ENCODE measurements at places on chromosomes 5 and 9. TPM values are rescaled to one million over a fixed set of nuclear protein-coding genes. Genes with fewer than 3 reads are reported as not detected.

DNA sequence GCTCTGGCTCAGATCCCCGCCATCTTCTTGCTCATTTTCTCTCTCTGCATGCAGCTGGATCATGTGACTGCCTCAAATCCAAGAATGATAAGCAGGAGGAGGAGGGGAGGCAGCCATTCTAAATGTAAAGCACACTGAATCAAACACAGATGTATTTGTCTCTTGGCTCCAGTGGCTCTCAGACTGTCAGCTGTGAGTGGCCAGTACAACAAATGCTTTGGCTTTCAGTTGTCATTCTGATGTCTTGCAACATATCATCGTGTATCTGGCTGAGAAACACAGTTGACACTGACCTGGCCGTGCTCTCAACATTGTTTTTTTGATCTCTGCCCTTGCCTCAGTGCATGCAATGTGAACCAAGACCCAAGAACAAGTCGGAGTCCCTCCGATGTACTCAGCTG is 233.1 kb downstream of the ADAMTSL1 start:
- DNase-seq = no peak

DNA sequence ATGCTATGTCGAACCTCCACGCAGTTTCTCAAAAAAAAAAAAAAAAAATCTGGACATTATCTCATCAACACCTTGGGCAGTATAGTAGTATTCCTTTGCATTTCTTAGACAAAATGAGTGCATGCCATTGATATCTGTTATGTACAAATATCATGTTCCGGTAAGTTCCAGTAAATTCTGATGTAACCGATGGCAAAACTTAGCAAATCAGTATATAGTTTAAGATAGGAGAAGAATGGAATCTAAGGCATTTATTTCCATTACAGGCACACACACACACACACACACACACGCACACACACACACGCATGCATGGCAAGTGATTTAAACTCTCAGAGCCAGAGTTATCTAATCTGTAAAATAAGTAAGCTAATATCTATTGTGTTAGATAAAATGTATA is 356.5 kb upstream of the TUSC1 start:
- no peak for DNase-seq

DNA sequence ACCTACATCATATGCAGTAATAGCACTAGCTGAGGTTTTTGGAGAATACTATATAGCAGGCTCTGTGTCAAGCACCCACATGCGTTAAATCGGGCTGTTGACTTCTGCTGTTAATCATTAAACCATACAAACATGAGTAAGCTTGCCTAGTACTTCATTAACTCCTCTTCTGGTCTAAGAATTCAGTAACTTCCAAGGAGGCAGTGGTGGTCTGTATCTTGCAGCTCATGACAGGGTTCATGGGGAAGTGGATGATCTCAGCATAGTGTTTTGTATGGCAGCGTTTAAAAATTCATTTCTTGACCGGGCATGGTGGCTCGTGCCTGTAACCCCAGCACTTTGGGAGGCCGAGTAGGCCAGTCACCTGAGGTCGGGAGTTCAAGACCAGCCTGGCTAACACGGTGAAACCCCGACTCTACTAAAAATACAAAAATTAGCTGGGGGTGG is at the start of gene HAVCR1:
HAVCR1 (minus strand) TSS at position 24 of the 447 bp plus-strand sequence. CDS start 1,173 bp downstream, outside the sequence.
- no peak for DNase-seq

DNA sequence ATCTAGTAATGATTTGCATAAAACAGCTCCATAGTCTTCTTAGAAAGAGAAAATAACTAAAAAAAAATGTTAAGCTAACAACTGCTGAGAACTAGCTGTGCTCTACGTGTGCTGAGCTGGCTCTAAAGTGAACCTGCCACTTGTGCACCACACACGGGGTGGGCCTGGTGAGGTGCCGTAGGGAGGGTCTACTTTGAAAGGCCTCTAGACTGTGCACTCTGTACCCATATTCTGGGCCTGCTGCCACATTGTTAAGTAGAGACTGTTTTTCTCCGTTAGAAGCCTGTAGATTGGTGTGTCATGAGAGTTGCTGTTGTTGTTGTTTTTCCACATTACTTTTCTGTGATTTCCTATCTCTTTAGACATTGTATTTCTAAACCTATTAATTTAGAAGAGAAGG is 93.9 kb downstream of the CD180 start:
- no peak for DNase-seq

GRCh38 chr9:35691757-35692301 is 2.1 kb upstream of the TPM2 start:
- DNase-seq = no peak

DNA sequence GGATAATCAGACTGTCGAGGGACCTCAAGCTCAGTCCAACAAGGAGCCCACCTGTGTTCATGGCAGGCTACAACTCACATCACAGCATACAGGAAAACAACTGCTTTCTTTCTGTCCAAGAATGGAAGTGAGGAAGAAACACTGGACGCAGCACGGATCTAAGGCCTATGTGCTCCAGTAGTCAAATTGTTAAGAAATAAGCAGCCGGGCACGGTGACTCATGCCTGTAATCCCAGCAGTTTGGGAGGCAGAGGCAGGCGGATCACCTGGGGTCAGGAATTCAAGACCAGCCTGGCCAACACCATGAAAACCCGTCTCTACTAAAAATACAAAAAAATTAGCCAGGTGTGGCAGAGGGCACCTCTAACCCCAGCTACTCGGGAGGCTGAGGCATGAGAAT is 427.8 kb downstream of the BNC2 start:
- no peak for DNase-seq

- no peak for DNase-seq
Observed at GRCh38 chr5:137616046-137616445, 116.9 kb upstream of the SPOCK1 start.

GRCh38 chr5:159449925-159450324 is 119.6 kb upstream of the IL12B start:
- no peak for DNase-seq

- DNase-seq = no peak
Observed at GRCh38 chr9:78000221-78000620, 31.4 kb downstream of the GNAQ start.

DNA sequence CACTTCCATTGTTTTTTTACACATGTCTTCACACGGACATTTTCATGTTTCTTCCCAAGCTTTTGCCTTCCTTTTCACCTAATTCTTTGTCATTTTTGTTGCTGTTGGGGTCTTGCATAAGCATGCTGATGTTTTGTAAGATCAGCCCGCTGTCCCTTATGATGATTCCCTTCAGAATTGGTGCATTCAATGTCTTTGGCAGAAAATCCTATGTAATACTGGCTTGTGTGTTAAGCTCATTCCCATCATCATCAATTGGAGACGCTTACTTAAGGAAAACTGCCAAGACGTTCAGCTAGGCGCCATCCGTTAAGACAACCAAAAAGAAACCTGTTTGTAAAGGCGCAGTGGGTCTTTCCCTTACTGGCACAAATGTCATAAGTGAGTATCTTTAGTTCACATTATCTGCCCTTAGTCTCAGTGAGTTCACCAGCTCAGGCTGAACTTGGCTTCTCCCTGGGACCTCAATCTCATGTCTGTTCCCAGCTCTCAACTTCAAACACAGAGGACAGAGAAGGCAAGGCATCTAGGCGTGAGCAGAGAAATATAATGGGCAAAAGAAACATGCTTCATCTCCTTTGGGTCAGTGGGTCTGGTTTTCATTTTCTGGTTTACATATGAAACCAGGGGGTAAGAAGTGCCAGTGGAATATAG is 97.9 kb downstream of the EFNA5 start:
- DNase-seq = no peak

- no peak for DNase-seq
Observed at GRCh38 chr5:16679863-16680262, 63.1 kb upstream of the RETREG1 start.

DNA sequence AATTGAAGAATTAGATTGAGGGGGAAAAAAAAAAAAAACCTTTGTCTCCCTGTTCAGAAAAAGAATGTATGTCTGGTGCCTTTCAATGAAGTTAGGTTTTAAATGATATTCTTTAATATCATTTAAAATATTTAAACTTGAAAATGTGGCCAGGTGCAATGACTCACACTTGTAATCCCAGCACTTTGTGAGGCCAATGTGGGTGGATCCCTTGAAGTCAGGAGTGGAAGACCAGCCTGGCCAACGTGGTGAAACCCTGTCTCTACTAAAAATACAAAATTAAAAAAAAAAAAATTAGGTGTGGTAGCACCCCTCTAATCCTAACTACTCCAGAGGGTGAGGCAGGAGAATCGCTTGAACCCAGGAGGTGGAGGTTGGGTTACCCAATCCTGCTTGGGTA is 111.1 kb upstream of the RASA1 start:
- no peak for DNase-seq

TMEM215 gene
- not detected for total RNA-seq

MCIDAS gene
- total RNA-seq = 0.92 TPM

PCDHGB6 gene
- 11.6 TPM for total RNA-seq

AHRR gene
- 3.5 TPM for total RNA-seq

OR2K2 gene
- not detected for total RNA-seq

SHISAL2B gene
- total RNA-seq = not detected

SLC34A3 gene
- total RNA-seq = 0.49 TPM

Data from mucosa of gallbladder (tissue), 1 donor.